Ammon's horn (tissue), 1 donor: ENCODE measurements at places on chromosomes 3 and 15.
A peak's percentile ranks its signal among the peaks of the same experiment; 100 is the strongest.

DNA sequence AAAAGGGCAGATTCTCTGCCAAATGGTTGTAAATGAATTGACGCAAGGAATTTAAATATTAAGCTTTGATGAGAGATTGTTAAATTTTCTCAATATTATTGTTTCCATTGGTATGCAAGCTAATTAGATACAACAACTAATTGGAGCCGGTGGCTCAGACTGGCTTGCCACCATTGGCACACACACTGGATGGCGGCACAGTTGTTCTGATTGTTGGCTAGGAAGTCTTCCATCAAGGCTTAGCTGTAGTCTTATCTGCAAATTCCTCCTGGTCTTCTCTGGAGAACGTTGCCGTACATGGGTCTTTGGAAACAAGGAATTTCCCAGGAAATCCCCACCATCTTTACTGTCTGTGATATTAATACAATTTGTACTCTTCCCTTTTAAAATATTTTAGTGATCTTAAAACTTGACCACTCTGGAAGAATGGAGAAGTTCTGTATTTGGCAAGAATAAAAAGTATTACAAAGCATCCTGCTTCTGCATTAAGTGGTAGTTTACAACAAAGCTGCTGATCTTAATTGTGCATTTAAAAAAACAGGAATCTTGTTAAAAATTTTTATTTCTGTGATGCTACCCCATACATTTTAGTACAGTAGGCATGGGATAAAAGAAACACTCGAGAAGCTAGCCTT lies 126.5 kb downstream of the UBE2E2 start:
- no peak for DNase-seq

DNA sequence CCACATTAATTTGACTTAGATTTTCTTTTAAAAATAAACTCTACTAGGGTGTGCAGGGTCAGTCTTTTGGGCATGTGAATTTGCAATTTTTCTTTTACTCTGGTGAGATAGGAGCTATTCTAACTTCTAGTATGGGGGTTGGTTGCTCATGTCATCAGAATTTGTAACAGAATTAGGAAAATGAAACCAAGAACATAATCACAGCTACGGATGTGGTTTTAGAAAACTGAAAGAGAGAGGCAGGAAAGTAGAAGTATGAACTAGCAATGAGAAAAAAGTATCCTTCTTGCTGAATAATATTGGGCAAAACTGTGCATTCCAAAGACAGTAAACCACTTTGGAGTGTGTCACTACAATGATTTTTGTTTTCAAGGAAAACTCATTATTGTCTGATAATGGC lies 43.3 kb downstream of the ADPGK start:
- DNase-seq = no peak

DNA sequence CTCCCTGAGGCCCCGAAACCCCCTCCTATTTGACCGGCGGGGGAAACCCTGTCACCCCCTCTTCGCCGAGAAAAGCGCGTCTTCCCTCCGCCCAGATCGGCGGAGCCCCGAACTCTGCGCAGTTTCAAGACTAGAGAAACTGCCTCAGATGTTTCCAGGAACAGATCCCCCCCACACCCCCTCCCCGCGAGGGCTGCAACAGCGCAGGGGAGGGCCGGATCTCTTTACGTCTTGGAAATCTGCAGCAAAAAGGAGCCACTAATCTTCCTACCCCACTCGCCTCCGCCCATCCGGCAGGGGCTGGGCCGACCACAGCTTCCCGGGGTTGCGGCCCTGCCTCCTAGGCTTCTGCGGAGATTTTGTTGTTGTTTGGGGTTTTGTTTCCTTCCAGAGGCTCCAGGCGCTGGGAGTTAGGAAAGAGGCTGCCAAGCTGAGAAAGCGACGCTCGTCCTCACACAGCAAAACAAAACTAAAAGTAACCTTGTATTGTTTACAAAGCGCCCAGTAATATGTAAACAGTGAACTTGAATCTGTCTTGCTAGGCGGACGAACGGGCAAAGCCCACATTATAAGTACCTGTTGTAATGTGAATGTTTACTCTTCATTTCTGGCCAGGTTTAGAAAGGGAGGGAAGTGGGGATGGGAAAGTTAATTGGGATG lies 2.2 kb downstream of the FOXB1 start:
- no peak for DNase-seq

DNA sequence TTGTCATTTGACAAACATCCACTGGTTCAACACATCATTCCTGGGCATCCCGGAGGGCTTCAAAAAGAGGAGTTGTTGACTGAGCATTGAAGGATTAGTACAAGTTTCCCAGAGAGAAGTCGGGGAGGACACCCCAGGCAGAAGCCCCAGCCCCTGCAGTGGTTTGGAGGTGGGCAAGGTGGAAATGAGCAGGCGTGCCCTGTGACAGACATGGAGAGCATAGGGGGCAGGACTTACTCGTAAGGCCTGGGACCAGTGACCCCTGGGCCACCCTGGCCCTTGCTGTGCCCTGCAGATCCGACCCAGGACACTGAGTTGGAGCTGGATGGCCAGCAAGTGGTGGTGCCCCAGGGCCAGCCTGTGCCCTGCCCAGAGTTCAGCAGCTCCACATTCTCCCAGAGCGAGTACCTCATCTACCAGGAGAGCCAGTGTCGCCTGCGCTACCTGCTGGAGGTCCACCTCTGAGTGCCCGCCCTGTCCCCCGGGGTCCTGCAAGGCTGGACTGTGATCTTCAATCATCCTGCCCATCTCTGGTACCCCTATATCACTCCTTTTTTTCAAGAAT lies 5.9 kb downstream of the PARP3 start:
- no peak for DNase-seq

- DNase-seq = no peak
Observed at GRCh38 chr3:197545571-197545970, 10.2 kb downstream of the BDH1 start.

- DNase-seq = no peak
Observed at GRCh38 chr15:20376872-20377271, 164.7 kb downstream of the GOLGA6L6 start.

GRCh38 chr3:168034152-168034928 lies 61.4 kb downstream of the GOLIM4 start:
- DNase-seq = no peak

DNA sequence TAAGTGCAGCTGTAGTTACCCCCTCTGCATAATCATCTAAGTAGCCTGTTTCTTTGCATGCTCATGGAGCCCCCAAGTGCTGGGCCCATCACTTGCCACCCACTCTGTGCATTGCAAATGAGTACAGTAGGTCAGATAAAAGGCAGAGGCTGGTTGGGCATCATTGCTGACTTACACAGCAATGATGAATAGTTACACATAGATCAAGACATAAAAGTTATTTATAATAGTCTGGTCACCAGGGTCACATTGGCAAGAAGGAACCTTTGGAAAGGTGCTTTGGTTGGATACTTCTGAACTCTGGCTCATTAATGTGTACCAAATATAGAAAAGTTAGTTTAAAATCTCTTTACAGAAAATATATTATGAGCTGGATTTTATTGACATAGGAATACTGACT lies 111.6 kb downstream of the MITF start:
- no peak for DNase-seq

- DNase-seq = peak; percentile 83
Observed at GRCh38 chr15:51737522-51738305, at the start of gene LYSMD2. Gene LYSMD2, minus strand, starts transcription at chr15:51737655. Its CDS starts 33 bp downstream, at chr15:51737622.

- no peak for DNase-seq
Observed at GRCh38 chr3:156867174-156867573, 41.0 kb downstream of the LEKR1 start.

- DNase-seq = peak; percentile 66
Observed at GRCh38 chr15:28904541-28905315, 19.0 kb downstream of the APBA2 start.

DNA sequence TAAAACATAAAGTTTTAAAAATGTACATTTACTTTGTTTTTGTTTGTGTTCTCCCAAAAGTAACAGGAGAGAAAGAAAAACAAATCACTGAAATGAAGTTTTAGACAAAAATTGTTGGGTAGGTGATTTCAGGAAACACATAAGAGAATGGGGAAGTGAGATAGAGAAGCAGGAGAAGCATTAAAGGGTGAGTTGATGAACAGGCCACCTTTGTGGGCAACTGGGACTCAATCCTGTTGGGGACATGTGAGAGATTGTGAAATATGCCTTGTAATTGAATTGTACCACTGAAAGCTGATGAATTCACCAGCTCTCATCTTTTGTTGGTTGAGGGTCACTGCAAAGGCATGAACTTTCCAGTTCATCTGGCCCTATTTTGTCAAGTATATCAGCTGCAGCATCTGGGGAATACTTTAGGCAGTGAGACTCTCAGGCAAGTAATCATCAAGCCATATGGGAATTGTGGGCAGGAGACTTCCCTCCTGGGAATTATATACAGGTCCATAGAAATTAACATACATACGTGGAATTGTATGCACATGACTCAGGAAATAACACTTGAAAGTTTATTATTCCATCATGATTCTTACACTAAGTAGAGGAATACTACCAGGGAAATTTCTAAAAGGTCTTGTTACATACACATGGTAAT lies 181.0 kb downstream of the ZBBX start:
- DNase-seq = no peak

DNA sequence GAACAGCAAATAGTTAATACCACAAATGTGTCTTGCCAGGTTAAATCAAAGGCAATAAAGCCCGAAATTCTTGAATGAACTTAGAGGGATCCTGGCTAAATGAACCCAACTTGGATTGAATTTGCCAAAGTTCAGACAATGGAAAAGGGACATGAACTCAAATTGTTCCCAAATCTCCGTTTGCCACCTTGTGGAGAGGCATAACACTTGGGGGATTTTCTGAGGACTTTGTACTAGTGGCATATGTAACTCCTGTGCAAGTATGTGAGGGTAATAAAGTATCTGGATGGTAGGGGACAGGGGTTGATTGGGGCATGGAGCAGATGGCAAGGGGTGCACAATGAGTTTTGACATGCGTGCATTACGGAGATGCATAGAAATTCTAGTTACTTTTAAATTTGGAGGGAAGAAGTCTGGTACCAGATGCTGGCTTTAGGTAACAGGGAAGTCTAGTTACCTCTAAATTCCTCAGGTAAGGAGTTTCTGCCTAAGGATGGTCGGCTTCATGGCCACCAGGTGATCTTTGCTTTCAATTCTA lies 1.2 kb upstream of the TCAIM start:
- DNase-seq = peak; percentile 4

- no peak for DNase-seq
Observed at GRCh38 chr3:132394320-132394719, 23.0 kb upstream of the DNAJC13 start.

DNA sequence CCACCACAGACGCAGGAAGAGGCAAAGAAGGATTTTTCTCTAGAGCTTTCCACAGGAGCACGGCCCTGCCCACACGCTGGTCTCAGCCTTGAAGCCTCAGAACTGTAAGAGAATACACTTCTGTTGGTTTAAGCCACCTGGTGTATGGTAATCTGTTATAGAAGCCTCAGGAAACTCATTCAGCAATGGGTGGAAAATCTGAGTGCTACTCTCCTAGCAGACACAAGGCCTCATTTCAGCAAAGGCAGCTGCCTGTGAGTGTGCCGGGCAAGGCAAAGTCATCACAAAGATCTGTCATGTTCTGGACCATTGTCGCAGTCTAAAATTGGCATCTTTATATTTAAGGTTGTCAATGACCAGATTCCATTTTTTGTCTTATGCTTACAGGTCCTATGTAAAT lies 31.0 kb downstream of the ATP10A start:
- no peak for DNase-seq

- no peak for DNase-seq
Observed at GRCh38 chr3:71689291-71689690, 35.9 kb downstream of the EIF4E3 start.

- no peak for DNase-seq
Observed at GRCh38 chr3:15453991-15454625, 26.7 kb downstream of the EAF1 start.

GRCh38 chr15:25718169-25718536 lies 145.0 kb downstream of the ATP10A start:
- peak; percentile 21 for DNase-seq
